Left ventricle myocardium inferior (tissue), 1 donor: ENCODE measurements at places on chromosomes 5 and 9. TPM values are rescaled to one million over a fixed set of nuclear protein-coding genes. Genes with fewer than 3 reads are reported as not detected.

ADAMTSL2 gene
- 6.0 TPM for total RNA-seq

USP20 gene
- 13.2 TPM for total RNA-seq

SEMA4D gene
- total RNA-seq: 17.1 TPM

- DNase-seq: no peak
Observed at GRCh38 chr9:95007226-95007869, 280.8 kb downstream of the AOPEP start.

MEIKIN gene
- total RNA-seq: not detected
